Thymus (tissue), 14 donors: ENCODE measurements at places on chromosomes 7 and 10.

GRCh38 chr10:79358811-79359210, 11.5 kb downstream of the PPIF start:
- no peaks in the 10 kb centered on the region for H3K27me3 ChIP-seq
- no peak overlapping the region for H3K27ac ChIP-seq
- DNase-seq, result no peak
- no peak overlapping the region for H3K4me3 ChIP-seq

DNA sequence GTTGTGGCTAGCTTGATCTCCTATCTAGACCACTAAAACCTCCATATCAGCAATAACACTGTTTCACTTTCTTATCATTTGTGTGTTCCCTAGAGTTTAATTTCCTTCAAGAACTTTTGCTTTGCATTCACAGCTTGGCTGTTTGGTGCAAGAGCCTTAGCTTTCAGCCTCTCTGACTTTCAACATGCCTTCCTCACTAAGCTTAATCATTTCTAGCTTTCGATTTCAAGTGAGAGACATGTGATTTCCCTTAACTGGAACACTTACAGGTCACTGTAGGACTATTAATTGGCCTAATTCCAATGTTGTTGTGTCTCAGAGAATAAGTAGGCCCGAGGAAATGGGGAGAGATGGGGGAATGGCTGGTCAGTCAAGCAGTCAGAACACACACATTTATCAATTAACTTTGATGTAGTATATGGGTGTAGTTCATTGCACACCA, 10.6 kb upstream of the BPGM start:
- H3K4me3 ChIP-seq, result no peak overlapping the region
- DNase-seq, result no peak
- H3K27ac ChIP-seq, result no peak overlapping the region
- H3K27me3 ChIP-seq, result no peaks in the 10 kb centered on the region
- H3K36me3 ChIP-seq, result no peaks in the 10 kb centered on the region
- no peaks in the 10 kb centered on the region for H3K4me1 ChIP-seq

DNA sequence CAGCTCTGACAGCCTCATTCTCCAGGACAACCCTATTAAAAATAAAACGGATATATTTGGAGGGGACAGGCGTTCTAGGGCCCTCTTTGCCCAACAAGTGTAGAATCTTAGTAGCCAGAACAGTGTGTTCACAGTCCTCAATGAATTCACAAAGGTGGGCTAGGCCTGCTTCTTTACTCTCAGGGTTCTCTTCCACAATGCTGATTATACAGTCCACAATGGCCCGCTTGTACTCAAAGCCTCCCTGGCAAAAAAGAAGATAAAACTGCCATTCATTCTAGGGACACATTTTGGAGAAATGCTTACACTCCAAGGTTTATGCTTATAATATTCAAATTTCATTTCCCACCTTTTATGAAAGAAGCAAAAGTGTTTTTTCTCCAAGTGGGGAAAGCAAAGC, 62.6 kb downstream of the MEST start:
- H3K27ac ChIP-seq, result no peak overlapping the region
- H3K27me3 ChIP-seq, result no peaks in the 10 kb centered on the region
- DNase-seq, result no peak

DNA sequence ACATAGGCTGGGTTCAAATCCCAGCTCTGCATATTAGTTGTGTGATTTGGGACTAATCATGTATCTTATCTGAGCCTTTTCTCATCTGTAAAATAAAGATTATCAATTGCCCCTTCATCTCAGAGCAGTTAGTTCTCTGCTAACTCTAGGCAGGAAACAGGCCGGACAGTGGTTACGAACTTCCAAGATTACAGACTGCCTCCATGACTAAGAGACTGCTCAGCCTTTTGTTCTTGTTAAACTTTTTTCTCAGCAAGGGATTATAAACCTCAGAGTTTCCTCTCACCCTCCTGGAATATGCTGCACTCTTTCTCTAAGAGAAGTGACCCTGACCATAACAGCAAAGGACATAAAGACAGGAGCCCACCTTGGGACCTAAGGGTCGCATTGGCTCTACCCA, 52.5 kb upstream of the NFKB2 start:
- H3K27me3 ChIP-seq, result no peaks in the 10 kb centered on the region
- peaks cover 4% of the 10 kb centered on the region for H3K36me3 ChIP-seq
- H3K4me3 ChIP-seq, result no peak overlapping the region
- H3K27ac ChIP-seq, result no peak overlapping the region
- no peak for DNase-seq

DNA sequence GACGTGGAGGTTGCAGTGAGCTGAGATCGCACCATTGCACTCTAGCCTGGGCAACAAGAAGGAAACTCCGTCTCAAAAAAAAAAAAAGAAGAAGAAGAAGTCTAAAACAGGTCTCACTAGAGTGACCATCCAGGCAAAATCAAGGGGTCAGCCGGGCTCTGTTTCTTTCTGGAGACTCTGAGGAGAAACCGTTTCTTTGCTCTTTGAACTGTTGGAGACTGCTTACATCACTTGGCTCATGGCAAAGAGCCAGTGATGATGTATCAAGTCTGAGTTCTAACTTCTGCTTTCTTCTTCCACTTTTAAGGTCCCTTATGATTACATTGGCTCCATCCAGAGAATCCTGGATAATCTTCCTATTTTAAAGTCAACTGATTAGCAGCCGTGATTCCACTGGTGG, 306.8 kb downstream of the WDR11 start:
- DNase-seq, result no peak
- H3K4me3 ChIP-seq, result no peak overlapping the region
- no peaks in the 10 kb centered on the region for H3K36me3 ChIP-seq

DNA sequence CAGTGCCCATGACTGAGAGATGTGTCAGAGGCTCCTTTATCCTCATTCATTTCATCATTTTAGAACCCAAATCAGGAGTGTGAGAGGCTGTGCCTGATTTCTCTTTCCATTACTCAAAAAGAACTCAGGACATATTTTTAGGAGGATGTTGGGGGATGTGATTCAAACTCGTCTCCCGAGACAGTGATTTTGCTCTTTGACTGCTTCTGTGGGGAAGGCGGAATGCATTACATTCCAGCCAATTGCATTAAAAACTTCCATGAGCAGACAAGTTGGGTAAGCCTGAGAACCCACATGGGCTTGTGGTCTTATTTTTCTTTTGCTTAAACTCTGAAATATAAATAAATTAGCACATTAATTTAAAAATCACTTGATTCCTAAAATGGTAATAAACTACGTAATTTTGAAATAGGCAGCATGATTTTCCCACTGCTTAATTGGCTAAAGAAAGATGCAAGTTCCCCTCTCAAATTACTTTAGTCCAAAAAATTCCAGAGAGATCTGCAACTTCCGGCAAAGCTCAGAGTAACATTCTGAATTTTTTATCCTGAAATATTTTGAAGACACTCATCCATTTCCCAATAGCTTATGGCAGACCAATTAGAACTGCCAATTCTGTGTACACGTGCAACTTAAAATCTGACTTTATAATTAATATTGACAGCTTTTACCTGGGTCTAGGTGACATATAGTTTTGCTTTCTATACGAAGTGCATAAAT, 185.6 kb downstream of the C7orf25 start:
- H3K4me1 ChIP-seq, result no peaks in the 10 kb centered on the region
- no peaks in the 10 kb centered on the region for H3K36me3 ChIP-seq
- no peak for DNase-seq
- no peak overlapping the region for H3K4me3 ChIP-seq
- no peaks in the 10 kb centered on the region for H3K27me3 ChIP-seq
- H3K27ac ChIP-seq, result no peak overlapping the region

GRCh38 chr7:17774248-17774647, 166.0 kb downstream of the SNX13 start:
- no peak overlapping the region for H3K27ac ChIP-seq
- H3K4me3 ChIP-seq, result no peak overlapping the region
- no peaks in the 10 kb centered on the region for H3K27me3 ChIP-seq
- H3K36me3 ChIP-seq, result no peaks in the 10 kb centered on the region

DNA sequence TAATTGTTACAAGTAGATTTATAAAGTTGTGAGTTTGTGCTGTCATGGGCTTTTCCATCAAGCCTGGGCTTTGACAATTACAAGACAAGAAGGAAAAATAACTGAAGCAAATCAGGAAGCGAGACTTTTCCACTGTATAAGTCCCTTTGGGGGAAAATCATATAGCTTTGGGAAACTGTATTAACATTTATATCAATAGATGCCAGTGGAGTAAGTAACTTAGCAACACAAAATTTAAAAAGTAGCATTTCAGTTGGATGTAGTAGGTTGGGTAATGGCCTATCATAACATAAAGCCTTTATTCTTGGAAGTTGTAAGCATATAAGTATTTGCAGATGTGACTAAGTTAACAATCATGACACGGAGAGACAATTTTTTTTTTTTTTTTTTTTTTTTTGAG, 931.1 kb downstream of the CNTNAP2 start:
- no peak overlapping the region for H3K27ac ChIP-seq
- DNase-seq, result no peak
- H3K4me1 ChIP-seq, result no peaks in the 10 kb centered on the region
- H3K27me3 ChIP-seq, result no peaks in the 10 kb centered on the region
- no peaks in the 10 kb centered on the region for H3K36me3 ChIP-seq

- no peak overlapping the region for H3K4me3 ChIP-seq
- H3K4me1 ChIP-seq, result no peaks in the 10 kb centered on the region
- no peaks in the 10 kb centered on the region for H3K36me3 ChIP-seq
- no peak overlapping the region for H3K27ac ChIP-seq
These were observed 13.5 kb upstream of the STK17A start for GRCh38 chr7:43569424-43569823.

DNA sequence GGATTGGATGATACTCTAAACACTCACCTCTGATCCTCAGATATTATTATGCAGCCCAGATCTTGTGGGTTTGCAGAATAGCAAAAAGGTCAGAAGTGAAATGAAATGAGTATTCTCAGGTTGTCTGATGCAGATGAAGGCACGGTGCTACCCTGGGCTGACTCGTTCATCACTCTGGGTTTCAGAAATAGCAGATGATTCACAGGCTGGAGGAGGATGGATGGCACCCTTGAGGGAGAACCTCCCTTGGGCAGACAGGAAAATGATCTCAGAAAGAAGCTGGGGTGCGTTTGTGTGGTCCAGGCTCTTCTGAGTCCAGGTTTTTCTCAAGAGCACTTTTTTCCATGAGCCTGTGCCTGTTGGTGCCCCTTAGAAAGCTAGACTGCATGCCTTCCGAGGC, 515.8 kb upstream of the MKI67 start:
- H3K27me3 ChIP-seq, result no peaks in the 10 kb centered on the region
- H3K27ac ChIP-seq, result no peak overlapping the region

- no peak overlapping the region for H3K27ac ChIP-seq
- no peak for DNase-seq
- no peaks in the 10 kb centered on the region for H3K27me3 ChIP-seq
- no peak overlapping the region for H3K4me3 ChIP-seq
- H3K36me3 ChIP-seq, result no peaks in the 10 kb centered on the region
- H3K4me1 ChIP-seq, result no peaks in the 10 kb centered on the region
These were observed 108.3 kb downstream of the SUGCT start for GRCh38 chr7:40243076-40243475.

GRCh38 chr10:110344622-110345021, 39.9 kb upstream of the SMNDC1 start:
- H3K4me1 ChIP-seq, result peaks cover 49% of the 10 kb centered on the region
- H3K4me3 ChIP-seq, result no peak overlapping the region
- no peak overlapping the region for H3K27ac ChIP-seq
- no peaks in the 10 kb centered on the region for H3K36me3 ChIP-seq

- H3K4me1 ChIP-seq, result peaks cover 18% of the 10 kb centered on the region
- H3K27me3 ChIP-seq, result no peaks in the 10 kb centered on the region
- no peak for DNase-seq
- H3K4me3 ChIP-seq, result no peak overlapping the region
These were observed 175.4 kb downstream of the ARID5B start for GRCh38 chr10:62076891-62077290.

GRCh38 chr10:71035511-71036296, 147.3 kb upstream of the PCBD1 start:
- no peaks in the 10 kb centered on the region for H3K27me3 ChIP-seq
- H3K4me1 ChIP-seq, result peaks cover 5% of the 10 kb centered on the region
- no peaks in the 10 kb centered on the region for H3K36me3 ChIP-seq
- no peak overlapping the region for H3K27ac ChIP-seq
- no peak overlapping the region for H3K4me3 ChIP-seq
- DNase-seq, result no peak

DNA sequence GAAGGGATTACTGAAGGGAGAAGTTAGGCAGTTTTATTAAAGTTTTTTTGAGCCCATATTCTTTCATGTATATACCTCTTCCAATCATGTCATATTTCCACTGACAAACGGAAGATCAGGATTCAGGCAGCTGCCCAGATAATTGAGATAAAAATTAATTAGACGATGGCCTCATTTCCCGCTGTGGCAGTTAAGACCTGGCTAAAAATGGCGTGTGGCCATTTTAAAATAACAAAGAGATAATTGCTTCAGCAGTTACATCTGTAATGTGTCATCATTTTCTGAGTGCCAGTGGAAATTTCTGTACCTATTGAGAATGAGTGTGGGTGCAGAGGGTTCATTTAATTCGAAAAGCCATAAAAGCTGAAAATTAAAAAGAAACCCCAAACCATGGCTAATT, 215.1 kb downstream of the STK31 start:
- H3K4me1 ChIP-seq, result no peaks in the 10 kb centered on the region
- no peaks in the 10 kb centered on the region for H3K36me3 ChIP-seq
- no peaks in the 10 kb centered on the region for H3K27me3 ChIP-seq
- no peak overlapping the region for H3K4me3 ChIP-seq
- no peak for DNase-seq
- H3K27ac ChIP-seq, result no peak overlapping the region

DNA sequence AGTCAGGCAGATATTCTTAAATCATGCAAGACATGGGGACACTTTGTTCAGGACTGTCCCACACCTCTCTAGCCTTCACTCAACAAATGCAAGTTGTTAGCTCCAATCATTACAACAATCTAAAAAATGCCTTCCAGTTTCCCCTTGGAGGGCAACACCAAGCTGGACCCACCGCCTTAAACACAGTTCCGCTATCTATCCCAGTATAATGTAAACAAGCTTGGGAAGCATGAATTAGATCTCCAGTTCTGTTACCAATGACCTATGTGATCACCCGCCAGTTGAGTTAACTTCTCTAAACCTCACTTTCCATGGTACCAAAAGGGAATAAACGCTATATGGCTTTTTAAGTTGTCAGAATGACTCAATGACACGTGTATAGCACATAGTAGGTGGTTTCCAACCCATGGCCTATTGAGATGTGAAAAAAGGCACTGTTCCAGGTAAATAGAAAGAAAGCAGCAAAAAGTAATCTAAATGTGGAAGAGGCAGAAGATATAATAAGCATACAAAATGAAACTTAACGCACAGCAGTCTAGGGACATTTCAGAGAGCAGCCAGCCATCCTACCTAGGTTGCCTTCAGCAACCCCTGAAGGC, 2.4 kb upstream of the REEP3 start:
- H3K36me3 ChIP-seq, result no peaks in the 10 kb centered on the region
- no peaks in the 10 kb centered on the region for H3K27me3 ChIP-seq
- peaks cover 19% of the 10 kb centered on the region for H3K4me1 ChIP-seq
- DNase-seq, result no peak
- H3K4me3 ChIP-seq, result no peak overlapping the region
- H3K27ac ChIP-seq, result no peak overlapping the region

- no peak overlapping the region for H3K4me3 ChIP-seq
- DNase-seq, result no peak
- H3K27ac ChIP-seq, result no peak overlapping the region
- H3K4me1 ChIP-seq, result no peaks in the 10 kb centered on the region
These were observed 740.1 kb downstream of the DNAJB9 start for GRCh38 chr7:109309790-109310189.
